Anterior cingulate cortex (tissue), 58 donors: ENCODE measurements at places on chromosomes 6 and 20.

- DNase-seq = no peak
Measured at GRCh38 chr6:150877928-150878327, 12.4 kb downstream of the MTHFD1L start.

- DNase-seq = no peak
Measured at GRCh38 chr6:109678240-109678639, 12.8 kb downstream of the AK9 start.

- DNase-seq = no peak
Measured at GRCh38 chr6:52707963-52708680, 37.2 kb downstream of the TMEM14A start.

GRCh38 chr6:144315981-144316861 lies 31.1 kb downstream of the UTRN start:
- DNase-seq = no peak

DNA sequence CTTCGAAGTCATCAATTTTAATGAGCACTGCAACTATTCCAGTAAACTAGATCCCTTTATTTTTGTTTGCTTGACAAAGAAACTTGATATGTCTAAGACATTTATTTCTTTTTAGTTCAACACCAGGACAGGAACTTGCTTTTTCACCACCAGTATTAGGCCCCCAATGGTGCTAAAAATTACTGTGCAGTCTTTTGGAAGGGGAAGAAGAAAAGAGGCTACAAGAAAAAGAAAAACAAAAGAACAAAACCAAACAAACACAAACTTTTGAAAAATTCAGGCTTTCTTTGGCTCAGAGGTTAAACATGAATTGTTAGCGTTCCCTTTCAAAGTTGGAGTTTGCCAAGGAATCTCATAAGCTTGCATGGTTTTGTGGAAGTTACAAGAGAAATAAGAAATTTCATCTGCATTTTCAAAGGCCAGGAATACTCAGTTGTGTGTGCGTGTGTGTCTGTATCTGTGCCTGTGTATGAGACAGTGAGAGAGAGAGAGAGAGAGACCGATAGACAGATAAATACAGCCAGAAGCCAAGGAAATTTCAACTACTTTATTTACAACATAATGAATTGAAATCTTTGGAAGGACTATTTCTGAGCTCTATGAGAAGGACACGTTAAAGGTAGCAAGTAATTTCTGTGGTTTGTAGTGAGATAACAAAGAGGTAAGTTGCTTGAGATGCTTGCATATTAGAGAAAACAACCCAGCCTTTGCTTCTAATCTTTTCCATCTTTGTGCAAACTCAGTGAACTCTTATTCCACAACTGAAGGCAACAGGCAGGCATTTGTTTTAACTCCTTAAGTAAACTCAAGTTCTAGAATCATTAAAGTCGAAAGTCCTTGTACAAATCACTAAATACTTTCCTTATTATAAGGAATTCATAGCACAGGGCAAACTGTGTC lies 171.0 kb upstream of the CITED2 start:
- no peak for DNase-seq

DNA sequence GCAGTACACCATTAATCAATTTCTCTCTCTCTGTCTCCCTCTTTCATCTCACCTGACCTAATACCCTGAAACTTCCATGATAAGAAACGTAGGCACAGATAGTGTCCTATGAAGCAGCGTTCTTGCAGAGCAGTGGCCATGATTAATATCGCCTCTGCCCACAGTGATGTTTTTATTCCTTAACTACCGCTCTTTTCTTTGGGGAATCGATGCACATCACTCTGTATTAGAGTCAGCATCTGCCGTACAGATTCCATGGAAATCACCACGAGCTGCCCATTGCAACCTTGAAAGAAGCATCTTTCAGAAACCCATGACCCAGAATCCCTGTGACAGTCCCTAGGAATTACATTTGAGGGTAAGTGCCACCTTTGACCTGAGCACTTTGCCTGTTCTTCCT lies 152.0 kb upstream of the ECI2 start:
- DNase-seq = no peak

DNA sequence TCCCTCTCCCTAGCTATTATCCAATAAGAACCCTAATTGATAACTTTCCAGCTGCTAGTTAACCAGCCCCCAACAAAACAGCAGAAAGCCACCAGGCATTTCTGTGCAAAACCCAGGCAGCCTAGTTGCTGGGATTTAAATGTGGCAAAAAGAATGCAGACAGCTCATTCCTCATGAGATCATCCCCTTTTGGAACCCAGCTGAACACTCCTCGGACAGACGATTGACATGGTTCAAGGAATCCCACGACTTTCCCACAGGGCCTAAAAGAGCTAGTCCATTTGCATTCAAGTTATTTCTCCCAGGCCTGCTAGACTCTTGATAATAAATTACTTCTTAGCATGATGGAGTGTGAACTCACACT lies 24.0 kb downstream of the JAG1 start:
- DNase-seq = no peak

DNA sequence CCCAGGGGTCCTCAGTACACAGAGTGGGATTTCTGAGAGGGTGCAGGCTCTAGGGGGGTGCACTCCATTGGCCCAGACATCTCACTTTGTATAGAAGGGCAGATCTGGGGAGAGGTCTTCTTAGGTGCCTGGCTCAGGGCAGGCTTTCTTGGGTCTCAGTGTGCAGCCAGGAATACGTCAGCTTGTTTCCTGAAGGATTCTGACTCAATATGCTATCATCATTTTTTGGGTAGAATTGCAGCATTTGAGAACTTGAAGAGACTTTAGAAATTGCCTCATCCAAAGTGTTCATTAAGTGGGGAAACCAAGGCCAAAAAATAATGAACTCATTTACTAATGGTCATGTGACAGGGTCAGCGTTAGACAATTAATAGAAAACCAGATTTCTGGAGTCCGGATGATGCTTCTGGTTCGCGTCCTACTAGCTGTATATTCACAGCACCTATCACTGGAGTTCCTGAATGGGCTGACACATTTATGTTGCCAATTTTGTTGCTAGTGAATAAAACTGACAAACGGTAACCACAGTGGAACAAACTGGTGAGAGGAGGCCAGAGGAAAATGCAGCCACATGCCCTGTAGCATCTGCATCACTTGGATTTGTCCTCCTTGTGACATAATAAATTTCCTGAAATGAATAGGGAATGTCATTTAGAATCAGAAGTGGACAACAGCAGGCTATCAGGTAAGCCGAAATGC lies 238.9 kb downstream of the TBC1D7 start:
- no peak for DNase-seq

DNA sequence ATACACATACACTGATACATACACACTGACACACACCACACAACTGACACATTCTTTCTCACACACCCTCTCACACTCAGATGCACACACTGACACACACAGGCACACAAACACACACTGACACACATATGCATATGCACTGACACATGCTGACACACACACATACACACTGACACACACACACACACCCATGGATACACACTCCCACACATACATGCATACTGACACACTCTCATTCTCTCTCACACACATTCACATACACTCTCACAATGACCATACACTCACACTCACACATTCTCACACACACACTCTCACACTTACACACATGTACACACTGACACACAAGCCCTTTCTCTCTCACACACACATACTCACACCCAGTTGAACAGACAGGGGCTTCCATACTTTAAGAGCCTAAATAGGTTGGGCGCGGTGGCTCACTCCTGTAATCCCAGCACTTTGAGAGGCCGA lies 236.4 kb downstream of the LRFN2 start:
- DNase-seq = no peak

DNA sequence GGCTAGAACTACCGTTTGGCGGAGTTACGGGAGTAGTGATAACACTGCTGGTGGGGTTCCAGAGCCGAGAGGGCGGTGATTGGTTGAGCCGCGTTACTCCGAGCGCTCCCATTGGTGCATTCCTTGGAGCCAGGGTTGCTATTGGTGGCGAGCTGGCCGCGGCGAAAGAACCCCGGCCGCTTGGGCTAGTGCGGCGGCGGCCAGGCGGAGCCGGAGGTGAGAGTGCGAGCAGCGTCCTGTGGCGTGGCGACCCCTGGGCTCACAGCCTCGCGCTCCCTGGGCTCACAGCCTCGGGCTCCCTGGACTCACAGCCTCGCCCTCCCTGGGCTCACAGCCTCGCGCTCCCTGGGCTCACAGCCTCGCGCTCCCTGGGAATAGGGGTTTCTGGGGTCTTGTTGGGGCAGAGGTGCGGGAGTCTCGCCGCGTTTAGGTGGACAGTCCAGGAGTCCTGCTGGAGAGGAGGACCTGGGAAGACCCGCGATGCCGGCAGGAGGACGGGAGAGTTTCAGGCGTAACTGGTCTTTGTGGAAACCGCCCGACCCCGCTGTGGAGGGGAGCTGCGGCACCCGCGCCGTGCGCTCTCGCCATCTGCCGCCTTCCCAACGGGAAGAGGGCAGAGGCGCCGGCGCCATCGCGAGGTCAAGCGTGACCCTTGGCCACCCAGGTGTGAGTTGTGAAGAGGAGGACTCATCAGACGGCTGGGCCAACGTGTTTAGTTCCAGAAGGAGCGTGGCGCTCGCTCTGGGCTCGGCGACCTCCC lies 12.2 kb downstream of the PRDM13 start:
- DNase-seq = no peak

- no peak for DNase-seq
Measured at GRCh38 chr6:154427446-154427845, 70.8 kb upstream of the IPCEF1 start.

DNA sequence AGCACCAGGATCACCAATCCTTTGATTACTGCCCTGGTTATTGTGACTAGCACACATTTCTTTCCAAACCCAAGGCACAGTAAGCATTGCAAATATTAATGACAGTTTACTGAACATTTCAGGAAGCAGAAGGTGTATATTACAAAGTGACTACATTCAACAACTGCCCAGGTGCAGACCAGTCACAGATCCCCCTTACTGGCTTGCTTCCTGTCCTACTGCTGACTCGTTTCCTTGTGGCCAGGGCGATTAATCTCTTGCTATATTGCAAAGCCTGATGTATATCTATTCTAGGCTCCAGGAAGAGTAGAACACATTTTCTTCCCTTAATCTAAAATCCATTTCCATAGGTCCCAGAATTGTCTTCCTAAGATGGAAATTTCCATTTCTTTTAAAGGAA lies 77.2 kb upstream of the EPHA7 start:
- DNase-seq = no peak

GRCh38 chr6:34476447-34476846 lies 10.6 kb downstream of the PACSIN1 start:
- DNase-seq = no peak

DNA sequence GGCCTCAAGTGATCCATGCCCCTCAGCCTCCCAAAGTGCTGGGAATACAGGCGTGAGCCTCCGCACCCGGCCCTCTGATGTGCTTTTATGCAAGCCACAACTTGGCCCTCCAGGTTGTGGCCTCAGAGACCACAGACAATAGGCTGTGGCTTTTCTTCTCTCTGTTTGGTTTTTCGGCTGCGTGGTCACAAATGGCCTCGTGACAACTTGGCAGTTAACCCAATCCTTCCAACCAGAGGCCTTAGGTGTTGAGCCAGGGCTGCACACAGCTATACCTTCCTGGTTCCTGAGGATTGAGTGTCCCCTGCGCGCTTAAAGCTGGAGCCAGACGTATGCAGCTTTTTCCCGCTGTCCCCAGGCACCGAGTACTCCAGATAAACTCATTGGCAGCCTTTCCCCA lies 6.3 kb upstream of the TGM3 start:
- no peak for DNase-seq

DNA sequence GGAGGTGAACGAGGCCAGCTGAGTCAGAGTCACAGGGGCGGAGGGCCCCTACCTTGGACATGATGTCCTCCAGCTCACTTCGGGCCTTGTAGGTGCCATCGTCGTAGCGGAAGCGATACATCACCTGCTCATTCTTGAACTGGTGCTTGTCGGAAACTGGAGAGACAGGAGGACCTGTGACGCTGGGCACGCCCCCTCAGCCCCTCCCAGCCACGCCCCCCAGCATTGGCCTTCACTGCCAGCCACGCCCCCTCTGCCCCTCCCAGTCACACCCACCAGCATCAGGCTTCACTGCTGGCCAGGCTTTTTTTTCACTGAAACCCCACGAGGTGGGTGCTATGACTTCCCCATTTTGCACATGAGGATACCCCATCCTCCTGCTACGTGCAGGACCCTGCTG lies 148.2 kb downstream of the PREX1 start:
- DNase-seq = no peak

GRCh38 chr6:40844246-40844645 lies 194.8 kb downstream of the UNC5CL start:
- no peak for DNase-seq

DNA sequence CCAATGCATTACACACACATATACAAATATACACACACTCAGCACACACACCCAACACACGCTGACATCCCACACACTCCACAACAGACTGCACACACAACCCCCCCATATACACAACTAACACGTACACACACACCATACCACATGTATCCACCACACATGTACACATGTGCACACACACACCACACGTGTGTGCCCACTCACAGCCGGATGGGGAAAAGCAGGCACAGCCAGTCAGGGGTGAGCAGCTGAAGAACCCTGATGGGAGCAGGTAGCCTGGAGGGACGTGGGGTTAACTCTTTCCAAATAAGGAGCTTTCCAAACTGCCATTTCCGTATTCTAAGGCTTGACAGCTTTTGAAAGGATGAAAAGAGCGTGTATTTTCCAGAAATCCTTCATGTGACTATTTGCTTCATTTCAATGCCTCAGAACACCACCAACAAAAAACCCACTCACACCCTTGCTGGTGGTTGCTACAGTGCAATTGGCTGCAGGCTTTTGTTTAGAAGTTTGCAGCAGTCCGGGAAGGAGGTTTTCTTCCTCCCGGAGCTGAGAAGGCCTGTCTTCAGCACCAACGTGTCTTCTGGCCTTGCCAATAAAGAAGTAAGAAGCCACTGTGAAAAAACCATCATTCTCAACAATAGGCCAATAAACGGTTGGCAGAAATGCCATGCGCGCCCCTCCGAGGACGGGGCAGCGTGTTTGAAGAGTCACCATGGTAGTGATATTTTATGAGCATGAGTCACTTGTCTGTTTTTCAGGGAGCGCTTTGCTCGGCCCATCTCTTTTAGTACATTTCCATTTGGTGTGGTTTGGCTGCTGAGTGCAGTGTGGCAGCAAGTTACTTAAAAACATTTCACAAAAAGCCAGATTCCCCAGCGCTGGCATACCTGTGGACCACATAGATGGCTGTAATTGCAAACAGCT lies 131.3 kb upstream of the GMDS start:
- no peak for DNase-seq

DNA sequence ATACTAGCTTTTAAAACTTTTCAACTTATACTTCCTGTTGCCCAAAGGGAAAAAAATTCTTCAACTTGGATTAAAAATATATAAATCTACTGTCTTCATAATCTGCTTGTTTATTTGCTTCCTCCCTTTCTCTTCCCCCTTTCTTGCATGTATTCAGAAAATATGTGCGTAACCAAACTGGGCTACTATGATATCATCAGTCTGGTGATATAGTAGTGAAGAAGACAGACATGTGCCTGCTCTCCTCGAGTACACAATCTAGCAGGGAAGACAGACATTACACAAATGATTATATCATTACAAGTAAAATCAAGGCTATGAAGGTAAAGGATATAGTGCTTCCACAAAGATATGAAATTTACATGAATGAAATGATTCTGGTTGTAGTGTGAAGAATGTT lies 31.0 kb downstream of the IBTK start:
- DNase-seq = no peak
